ENCODE measurements at places on chromosomes 3 and 15.

DNA sequence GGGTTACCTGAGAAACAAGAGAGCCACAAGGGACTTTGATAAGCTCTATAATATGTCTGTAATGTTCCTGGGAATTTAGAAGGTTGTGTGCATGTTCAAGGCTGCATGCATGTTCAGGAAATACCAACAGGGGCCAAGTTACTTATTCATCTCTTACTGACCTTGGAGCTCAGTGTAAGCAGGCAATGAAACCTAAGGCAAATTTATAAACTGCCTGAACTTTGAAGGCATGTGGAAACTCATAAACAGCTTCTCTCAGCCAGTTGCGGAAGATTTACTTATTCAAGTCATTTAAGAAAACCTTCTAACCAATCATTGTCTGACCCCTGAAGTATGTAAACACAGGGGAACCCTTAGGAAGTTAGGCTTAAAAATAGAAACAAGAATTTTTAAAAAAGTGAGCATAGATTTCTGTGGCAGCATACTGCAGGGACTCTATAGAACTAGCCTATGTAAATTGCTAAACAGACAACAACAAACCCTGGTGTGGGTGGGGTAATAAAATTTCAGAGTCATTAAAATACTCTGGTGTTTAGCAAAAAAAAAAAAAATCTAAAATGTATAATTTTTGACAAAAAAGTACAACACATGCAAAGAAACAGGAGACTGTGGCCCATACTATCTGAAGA, 57.2 kb downstream of the SLC15A2 start:
- DNase-seq: no peak

GRCh38 chr15:68511073-68511991, 67.5 kb upstream of the CORO2B start:
- DNase-seq: no peak

GRCh38 chr3:163622384-163622783, 1455.9 kb downstream of the SI start:
- no peak for DNase-seq

DNA sequence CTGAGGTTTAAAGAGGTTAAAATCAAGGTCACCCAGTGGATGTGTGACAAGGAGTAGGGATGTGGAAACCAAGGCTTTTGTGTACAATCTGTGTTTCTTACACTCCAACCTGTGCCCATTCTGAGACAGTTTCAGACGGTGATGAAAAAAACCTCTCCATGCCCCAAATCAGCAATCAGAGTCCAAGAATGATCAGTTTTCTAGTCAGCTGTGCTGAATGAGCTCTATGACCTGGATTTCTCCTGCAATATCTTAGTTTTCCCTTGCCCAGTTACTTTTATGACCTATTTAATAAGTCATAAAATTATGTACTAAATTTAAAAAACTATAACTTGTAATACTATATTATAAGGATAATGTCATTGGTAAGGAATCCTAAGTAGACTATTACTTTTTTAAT, 37.5 kb upstream of the CBLB start:
- DNase-seq: no peak

- no peak for DNase-seq
Measured at GRCh38 chr3:189301479-189301878, 129.7 kb downstream of the TPRG1 start.

GRCh38 chr3:23806534-23807423, 1.0 kb downstream of the UBE2E1 start:
- no peak for DNase-seq

- DNase-seq: no peak
Measured at GRCh38 chr3:52076896-52077780, 20.8 kb upstream of the DUSP7 start.

GRCh38 chr3:33792167-33792892, 6.1 kb upstream of the PDCD6IP start:
- DNase-seq: no peak

DNA sequence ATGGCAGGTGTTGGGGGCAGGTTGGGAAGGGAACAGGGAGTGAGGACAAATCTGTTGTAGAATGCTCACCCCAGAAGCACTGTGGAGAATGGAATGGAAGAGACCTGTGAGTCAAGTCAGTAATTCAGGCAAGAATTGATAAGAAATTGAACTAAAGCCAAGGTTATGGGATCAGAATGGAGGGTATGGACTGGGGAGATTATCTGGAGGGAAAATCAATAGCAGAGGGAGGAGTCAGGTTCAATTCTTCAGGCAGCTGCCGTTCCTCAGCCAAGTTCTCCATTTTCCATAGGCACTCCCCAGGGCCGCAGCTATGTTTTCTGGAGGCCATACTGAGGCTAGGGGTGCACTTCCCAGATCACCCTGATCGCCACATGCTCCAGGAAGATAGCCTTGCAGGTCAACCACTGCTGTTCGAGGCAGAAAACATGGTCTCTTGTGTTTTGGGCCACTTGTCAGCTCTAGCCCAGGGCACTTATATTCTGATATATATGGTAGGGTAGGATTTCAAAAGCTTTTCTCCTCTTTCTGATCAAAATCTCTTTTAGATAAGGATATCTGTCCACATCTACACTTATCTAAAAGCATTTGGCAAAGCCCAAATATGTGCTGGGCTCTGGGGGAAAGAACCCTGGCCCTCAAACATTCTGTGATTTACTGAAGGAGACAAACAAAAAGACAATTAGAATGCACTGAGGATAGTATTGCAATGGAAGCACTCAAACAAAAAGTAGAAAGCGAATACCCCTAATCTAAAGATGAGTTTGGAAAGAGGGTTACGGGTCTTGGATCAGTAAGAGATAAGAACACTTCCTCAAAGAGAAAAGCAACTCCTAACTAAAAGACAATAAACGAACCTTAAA, 92.3 kb downstream of the TMEM212 start:
- DNase-seq: no peak

GRCh38 chr3:140571836-140572235, 106.0 kb upstream of the TRIM42 start:
- no peak for DNase-seq

- no peak for DNase-seq
Measured at GRCh38 chr15:52392008-52392687, 96.5 kb upstream of the MYO5C start.
